Substantia nigra (tissue), 51 donors: ENCODE measurements at places on chromosomes 12 and 14.

DNA sequence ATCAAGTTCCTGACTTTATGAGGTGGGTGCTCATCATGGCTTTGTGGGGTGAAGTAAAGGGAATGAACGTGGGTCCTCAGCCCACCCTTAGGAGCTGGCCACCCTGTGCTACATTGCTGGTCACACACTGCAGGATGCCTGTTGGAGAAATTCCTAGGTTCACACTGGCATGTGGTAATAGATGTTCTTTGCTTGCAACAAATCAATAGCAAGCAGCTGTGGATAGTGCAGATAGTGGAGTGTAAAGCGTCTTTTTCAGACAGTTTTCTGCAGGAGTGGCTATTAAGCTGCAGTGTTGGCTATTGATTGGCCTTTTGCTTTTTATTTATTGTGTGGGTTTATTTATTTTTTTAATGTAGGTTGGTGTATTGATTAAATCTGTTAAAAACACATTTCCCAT is 822.7 kb downstream of the NRXN3 start:
- DNase-seq: no peak

GRCh38 chr14:54807881-54808280 is 94.7 kb downstream of the GCH1 start:
- no peak for DNase-seq

- DNase-seq: no peak
Measured at GRCh38 chr12:3138941-3139511, 61.8 kb downstream of the TSPAN9 start.

GRCh38 chr12:94545935-94546771 is 86.5 kb upstream of the CEP83 start:
- DNase-seq: peak; percentile 34
